Stimulated activated CD8-positive, alpha-beta memory T cell treated with anti-CD3 and anti-CD28 coated beads, Interleukin-12 subunit alpha, Interleukin-12 subunit beta, amount 100 ng/mL, for 4 hours (primary cell): ENCODE measurements at places on chromosomes 13 and 19.

GRCh38 chr13:36251526-36251925, 37.2 kb upstream of the SOHLH2 start:
- DNase-seq, result no peak

- no peak for DNase-seq
Measured at GRCh38 chr13:49376121-49376520, 67.7 kb downstream of the CAB39L start.

- no peak for DNase-seq
Measured at GRCh38 chr19:1609103-1609396, 3.8 kb upstream of the UQCR11 start.

DNA sequence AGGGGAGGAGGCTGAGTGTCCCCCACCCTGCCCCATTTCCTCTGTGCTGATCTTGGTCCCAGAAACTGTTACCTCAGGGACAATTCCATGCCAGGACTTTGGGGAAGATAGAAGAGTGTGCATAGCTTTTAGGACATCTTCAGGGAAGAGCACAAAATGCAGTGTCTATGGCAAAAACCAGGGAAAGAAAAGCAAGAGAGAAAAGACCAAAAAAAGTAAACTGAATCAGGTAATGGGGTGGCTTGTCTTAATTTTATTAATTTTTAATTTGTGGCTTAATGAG, 109.4 kb downstream of the NDFIP2 start:
- no peak for DNase-seq

- DNase-seq, result no peak
Measured at GRCh38 chr13:103542648-103543047, 476.4 kb upstream of the SLC10A2 start.

GRCh38 chr13:40503966-40504591, 162.4 kb downstream of the FOXO1 start:
- no peak for DNase-seq

GRCh38 chr13:108933061-108933460, 303.6 kb downstream of the MYO16 start:
- DNase-seq, result no peak

DNA sequence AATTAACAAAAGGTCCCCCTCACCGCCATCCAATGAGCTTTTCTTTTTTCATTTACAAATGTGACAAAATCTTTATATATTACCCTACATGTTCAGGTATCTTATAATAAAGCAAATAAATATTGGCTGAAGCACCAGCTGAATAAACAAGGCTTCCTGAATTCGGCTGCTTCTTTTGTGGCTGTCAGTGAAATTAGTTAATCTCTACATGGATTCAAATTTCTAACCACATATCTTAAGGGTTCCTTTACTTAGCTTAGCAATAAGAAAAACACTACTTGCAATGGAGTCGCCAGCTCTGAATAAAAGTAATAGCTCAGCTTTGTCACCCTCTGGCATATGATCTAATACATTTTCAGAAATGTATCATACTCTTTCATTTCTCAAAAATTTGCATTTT, 104.3 kb downstream of the CCNA1 start:
- no peak for DNase-seq

DNA sequence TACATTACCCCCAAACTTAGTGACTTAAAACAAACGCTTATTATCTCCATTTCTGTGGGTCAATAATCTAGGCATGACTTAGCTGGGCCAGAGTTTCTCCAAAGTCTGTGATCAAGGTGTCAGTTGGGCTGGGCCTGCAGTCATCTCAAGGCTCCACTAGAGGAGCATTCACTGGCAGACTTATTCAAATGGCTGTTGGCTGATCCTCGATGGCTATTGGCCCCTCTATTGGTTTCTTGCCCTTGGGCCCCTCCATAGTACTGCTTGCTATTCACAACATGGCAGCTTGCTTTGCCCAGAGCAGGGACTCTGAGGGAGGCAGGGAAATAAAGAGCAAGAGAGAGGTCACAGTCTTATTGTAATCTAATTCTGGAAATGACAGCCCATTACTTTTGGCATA, 57.6 kb downstream of the RCBTB2 start:
- no peak for DNase-seq

- DNase-seq, result no peak
Measured at GRCh38 chr19:29645911-29646310, 19.4 kb upstream of the PLEKHF1 start.

- no peak for DNase-seq
Measured at GRCh38 chr19:52224211-52224610, 34.4 kb downstream of the PPP2R1A start.

DNA sequence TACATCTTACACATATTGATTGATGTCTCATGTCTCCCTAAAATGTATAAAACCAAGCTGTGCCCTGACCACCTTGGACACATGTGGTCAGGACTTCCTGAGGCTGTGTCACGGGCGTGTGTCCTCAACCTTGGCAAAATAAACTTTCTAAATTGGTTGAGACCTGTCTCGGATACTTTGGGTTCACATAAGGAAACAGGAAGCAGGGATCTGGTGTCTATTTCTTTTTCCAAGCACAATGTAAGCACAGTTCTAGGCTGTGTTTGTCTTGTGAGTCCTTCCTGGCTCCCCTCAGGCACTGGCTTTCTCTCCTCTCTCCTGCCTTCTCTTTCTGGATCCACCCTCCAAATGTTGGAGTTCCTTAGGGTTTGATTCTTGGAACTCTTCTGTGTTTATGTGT, 27.6 kb upstream of the TPT1 start:
- no peak for DNase-seq

GRCh38 chr13:64266024-64266423, 2850.4 kb upstream of the PCDH20 start:
- no peak for DNase-seq

- no peak for DNase-seq
Measured at GRCh38 chr13:46613409-46614049, 60.6 kb downstream of the LRCH1 start.

DNA sequence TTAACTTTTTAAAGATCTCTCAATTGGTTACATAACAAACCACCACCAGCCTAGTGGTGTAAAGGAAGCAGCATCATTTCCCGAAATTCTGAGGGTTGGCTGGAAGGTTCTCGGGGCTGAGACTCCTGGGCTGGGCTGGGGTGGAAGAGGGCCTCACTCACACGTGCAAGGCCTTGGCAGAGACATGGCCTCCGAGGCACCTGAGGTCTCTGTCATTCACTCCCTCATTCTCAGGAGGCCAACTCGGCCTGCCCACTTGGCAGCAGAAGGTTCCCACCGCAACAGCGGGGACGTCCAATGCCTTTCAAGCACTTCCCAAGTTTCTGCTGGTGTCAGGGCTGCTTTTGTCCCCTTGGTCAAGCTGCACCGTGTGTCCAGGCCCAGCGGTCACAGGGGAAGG, 18.6 kb upstream of the RASA3 start:
- DNase-seq, result no peak

DNA sequence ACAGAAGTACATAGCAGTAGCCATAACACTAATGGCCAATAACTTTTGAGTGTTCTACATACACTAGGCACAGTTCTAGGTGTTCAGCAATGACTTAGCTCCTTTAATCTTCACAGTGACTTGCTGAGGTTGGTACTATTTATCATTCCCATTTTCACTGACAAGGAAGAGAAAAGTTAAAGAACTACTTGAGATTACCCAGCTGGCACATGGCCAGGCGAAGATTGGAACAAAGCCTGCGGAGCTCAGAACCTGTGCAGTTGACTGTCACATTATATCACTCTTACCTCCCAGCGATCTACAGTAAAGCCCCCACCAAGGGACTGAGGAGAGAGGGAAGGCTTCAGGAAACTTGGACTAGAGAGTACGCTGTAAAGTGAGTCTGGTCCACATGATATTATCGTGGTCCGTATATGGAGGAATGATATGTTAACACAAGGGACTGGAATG, 42.4 kb upstream of the WDFY2 start:
- DNase-seq, result no peak

DNA sequence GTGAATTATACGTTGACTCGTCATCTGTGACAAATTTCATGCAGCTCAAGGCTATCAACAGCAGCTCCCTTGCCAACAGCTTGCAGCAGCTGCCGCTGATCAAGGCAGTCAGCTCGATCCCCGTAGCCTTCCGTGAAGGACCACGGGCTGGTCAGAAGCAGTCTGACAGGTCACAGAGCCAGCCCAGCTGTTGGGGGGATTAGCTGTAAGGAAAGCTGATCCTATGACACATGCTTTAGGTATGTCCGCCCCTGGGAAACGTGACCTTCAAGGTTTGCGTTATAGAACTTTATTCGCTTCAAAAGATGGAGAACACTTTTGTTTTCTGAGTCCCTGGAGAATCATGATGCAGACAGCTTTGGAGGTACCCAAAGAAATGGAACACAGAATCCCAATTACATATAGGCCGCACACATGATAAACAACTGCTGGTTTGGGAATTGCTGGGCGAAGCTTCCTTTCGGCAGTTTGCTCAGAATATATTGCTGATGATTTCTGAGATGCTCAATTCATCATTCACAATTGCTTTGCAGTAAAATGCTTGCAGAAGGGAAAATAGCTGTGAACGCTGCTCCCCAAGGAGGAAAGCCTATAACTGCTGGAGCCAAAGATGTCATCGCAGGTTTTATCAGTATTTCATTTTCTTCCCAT, 62.6 kb upstream of the USP29 start:
- no peak for DNase-seq

DNA sequence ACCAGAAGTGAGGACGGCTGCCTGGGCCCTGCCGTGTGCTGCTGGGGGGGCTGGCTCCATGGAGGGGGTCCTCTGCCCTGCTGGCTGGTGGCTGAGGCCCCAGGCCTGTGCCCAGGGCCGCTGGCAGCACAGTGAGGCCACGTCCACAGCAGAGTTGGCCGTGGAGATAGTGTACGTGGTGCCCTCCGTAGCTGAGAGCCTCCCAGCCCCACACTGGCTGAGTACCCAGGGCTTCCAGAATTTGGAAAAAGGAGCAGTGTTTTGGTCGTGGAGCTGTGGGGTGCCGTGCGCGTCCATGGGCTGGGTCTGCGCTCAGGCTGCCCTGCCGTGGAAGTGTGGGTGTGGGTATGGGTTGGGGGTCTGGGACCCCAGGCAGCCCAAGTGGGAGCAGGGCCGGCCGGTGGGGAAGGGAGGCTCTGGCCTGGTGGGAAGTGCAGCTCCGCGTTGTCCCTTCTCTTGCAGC, 5.9 kb downstream of the PTBP1 start:
- DNase-seq, result no peak

DNA sequence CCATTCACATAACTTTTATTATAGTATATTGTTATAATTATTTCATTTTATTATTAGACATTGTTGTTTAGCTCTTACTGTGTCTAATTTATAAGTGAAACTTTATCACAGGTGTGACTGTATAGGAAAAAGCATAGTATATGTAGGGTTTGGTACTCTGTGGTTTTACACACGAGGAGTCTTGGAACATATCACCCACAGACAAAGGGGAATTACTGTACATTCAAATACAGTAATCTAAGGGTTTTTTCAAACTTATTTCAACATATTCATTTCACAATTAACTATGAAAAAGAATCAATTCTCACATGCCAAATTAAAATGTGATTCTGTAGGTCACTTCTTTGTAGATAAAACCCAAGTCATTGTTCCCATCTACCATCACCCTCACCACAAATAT, 46.0 kb downstream of the RBM26 start:
- no peak for DNase-seq

DNA sequence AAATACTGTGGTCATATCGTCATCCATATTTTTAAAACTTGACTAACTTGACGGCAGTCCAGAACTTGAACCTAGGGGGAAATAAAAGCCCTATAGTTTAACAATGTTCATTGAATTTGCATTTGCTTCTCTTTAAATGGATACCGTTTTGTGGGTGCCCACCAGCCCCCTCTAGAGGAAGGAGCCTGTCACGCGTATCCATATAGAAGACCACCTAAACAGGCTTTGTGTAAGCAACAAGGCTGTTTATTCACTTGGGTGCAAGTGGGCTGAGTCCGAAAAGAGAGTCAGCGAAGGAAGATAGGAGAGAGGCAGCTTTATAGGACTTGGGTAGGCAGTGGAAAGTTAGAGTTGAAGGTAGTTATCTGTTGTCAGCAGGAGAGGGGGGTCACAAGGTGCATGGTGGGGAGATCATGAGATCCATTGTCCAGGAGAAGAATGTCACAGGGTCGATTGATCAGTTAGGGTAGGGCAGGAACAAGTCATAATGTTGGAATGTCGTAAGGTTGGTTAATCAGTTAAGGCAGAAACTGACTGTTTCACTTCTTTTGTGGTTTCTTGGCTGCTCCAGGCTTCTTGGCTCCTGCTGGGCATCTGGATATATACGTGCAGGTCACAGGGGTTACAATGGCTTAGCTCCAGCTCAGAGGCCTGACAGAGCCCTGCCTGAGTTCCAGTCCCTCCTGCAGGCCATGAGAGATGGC, 42.5 kb upstream of the ANKRD10 start:
- no peak for DNase-seq

DNA sequence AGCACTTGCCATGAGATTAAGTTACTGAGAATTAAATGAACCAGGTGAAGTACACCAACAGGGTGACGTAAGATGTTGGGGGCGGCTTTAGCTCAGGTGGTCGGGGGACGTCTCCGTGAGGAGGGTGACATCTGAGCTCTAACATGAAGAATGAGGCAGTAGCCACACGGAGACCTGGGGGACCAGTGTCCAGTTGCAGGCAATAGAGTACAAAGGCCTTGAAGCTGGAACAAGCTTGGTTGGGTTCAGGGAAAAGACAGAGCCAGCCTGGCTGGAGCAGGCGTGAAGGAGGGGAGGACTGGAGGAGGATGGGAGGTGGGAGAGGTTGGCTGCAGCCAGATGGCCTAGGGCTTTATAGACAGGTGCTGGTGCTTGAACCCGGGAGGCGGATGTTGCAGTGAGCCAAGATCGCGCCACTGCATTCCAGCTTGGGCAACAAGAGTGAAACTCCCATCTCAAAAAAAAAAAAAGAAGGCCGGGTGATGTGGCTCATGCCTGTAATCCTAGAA, 1.6 kb downstream of the SPINT2 start:
- no peak for DNase-seq

DNA sequence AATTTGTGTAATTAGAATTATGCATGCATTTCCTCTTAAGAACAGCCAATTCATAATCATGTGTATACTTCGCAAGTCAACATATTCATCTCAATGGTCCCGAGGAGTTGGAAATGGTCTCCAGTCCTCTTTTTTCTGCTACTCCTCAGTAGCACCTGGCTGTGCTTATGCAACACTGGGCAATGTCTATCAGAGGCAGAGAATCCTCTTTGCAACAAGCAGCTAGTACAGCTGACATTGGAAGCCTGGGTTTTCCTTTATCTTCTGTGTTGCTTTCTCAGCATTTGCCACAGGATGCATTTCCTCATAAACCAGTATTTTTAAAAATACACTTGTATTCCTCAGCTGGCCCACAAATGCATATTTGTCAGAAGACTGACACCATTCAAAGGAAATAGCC, 405.3 kb upstream of the GPC6 start:
- DNase-seq, result no peak

GRCh38 chr19:45569619-45570421, 14.8 kb downstream of the OPA3 start:
- DNase-seq, result no peak

DNA sequence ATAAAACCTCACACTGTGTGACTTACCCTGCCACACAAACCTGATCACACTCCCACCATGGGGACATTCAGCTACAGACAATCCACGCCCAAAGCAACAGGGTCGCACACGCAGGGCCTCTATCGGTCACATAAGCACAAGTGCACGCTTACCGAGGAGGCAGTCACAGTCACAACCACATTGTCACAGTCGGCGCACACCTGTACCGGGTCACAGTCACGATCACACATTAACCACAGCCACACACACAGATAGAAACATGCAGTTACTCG, 579 bp downstream of the ZNF566 start:
- no peak for DNase-seq

- no peak for DNase-seq
Measured at GRCh38 chr19:48807590-48808308, 3.1 kb downstream of the BCAT2 start.

- DNase-seq, result no peak
Measured at GRCh38 chr19:35623327-35624010, 5.4 kb upstream of the RBM42 start.

- DNase-seq, result no peak
Measured at GRCh38 chr13:104422668-104423067, 1356.5 kb upstream of the SLC10A2 start.
